ENCODE measurements at places on chromosomes 5 and 9. TPM values are rescaled to one million over a fixed set of nuclear protein-coding genes. Genes with fewer than 3 reads are reported as not detected.

GABRA1 gene
- total RNA-seq = not detected

SPEF2 gene
- 0.34 TPM for total RNA-seq

SPINK4 gene
- not detected for total RNA-seq

MEGF9 gene
- total RNA-seq = 5.8 TPM

DBN1 gene
- total RNA-seq = 243 TPM

ZBED3 gene
- total RNA-seq = 4.7 TPM

PCDHA9 gene
- 0.13 TPM for total RNA-seq

MED7 gene
- 7.9 TPM for total RNA-seq

DIAPH1 gene
- 79.6 TPM for total RNA-seq

DMRT3 gene
- total RNA-seq = not detected

ENTPD8 gene
- 1.5 TPM for total RNA-seq

MSX2 gene
- total RNA-seq = 0.25 TPM

HNRNPAB gene
- total RNA-seq = 191 TPM

CXCL14 gene
- not detected for total RNA-seq

PCDHA2 gene
- 0.10 TPM for total RNA-seq

SVEP1 gene
- not detected for total RNA-seq

LOX gene
- 18.3 TPM for total RNA-seq

PCDHB2 gene
- 1.7 TPM for total RNA-seq

ZMYND19 gene
- 35.3 TPM for total RNA-seq

OTP gene
- total RNA-seq = not detected

THBS4 gene
- total RNA-seq = not detected

ZNF300 gene
- total RNA-seq = 3.4 TPM

CDH6 gene
- total RNA-seq = 0.05 TPM

C9orf152 gene
- total RNA-seq = not detected

ARRDC3 gene
- 21.5 TPM for total RNA-seq

ZDHHC11 gene
- total RNA-seq = not detected

SHROOM1 gene
- 13.9 TPM for total RNA-seq

HAPLN1 gene
- not detected for total RNA-seq

IL31RA gene
- total RNA-seq = 1.4 TPM

EIF4E1B gene
- not detected for total RNA-seq

GRXCR2 gene
- not detected for total RNA-seq

SHISAL2B gene
- not detected for total RNA-seq

IFNK gene
- total RNA-seq = not detected

FBP2 gene
- not detected for total RNA-seq

S1PR3 gene
- 25.9 TPM for total RNA-seq

LRRC70 gene
- 19.9 TPM for total RNA-seq

TUSC1 gene
- total RNA-seq = 11.8 TPM

GFI1B gene
- not detected for total RNA-seq

FOXD4L4 gene
- total RNA-seq = not detected

CDKN2B-AS1 gene
- total RNA-seq = 1.1 TPM

DDX4 gene
- not detected for total RNA-seq

SLC25A2 gene
- total RNA-seq = 0.15 TPM

PRLR gene
- not detected for total RNA-seq

RORB gene
- total RNA-seq = not detected

ENHO gene
- total RNA-seq = not detected

ABO gene
- total RNA-seq = not detected

GPR150 gene
- 1.9 TPM for total RNA-seq

CDC14B gene
- 1.7 TPM for total RNA-seq

SPATA31A3 gene
- not detected for total RNA-seq

AIF1L gene
- total RNA-seq = 19.2 TPM

RLN1 gene
- total RNA-seq = not detected

ZDHHC11B gene
- not detected for total RNA-seq
